Stimulated activated CD4-positive, alpha-beta T cell treated with anti-CD3 and anti-CD28 coated beads, Interleukin-12 subunit alpha, Interleukin-12 subunit beta, amount 100 ng/mL, for 4 hours (primary cell): ENCODE measurements at places on chromosomes 13 and 19.

DNA sequence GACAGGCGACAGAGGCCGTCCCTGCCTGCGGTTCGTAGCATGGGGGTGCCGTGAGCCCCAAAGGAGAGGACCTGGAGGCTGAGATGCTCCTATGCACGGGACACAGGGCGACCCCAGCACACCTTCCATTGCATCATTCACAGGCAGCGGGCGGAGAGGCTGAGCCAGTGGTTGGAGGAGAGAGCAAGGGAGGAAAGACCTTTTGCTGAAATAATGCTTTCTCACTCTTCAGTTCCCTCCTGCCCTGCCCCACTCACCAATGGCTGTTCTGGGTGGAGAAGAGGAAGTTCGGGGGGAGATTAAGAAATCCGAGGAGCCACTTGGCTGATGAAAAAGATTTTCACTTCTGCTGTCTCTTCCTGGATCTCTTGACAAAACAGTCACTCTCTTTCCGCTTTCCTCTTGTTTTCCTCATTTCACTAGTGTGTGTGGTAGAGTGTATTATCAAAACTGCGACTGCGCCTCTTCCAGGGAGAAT, at the start of gene NLRP12:
Gene NLRP12 (minus strand): TSS at position 181 of the 478 bp plus-strand sequence. CDS start 140 bp downstream, at position 41.
- DNase-seq = no peak

- DNase-seq = no peak
Observed at GRCh38 chr19:33688171-33688992, 66.6 kb downstream of the CHST8 start.

- DNase-seq = no peak
Observed at GRCh38 chr13:73879346-73880015, 254.7 kb downstream of the KLF12 start.

DNA sequence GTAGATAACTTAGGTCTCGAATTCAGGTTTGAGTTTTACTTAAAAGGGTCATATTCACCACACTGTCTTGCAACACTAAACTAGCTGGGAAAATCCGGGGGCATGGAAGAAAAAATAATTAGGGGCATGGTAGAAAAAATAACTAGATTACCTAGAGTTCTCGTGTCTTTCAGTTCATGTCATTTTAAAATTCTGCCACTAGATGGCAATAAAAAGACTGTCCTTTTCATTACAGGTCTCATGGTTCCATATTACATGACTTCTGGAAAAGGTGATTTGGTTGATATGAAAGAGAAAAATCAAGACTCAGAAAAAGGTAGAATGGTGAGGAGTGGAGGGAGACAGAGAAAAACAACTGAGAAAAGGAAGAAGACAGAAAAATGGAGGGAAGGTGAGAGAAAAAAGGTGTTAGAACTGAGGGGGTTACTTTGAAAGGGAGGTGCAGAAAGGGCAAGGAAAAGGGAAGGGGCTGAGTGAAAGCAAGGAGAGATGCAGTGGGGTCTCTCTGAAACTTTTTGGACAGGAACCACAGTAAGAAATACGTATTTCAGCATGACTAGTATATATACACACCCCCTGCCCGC, 299.0 kb downstream of the KLF12 start:
- DNase-seq = no peak

DNA sequence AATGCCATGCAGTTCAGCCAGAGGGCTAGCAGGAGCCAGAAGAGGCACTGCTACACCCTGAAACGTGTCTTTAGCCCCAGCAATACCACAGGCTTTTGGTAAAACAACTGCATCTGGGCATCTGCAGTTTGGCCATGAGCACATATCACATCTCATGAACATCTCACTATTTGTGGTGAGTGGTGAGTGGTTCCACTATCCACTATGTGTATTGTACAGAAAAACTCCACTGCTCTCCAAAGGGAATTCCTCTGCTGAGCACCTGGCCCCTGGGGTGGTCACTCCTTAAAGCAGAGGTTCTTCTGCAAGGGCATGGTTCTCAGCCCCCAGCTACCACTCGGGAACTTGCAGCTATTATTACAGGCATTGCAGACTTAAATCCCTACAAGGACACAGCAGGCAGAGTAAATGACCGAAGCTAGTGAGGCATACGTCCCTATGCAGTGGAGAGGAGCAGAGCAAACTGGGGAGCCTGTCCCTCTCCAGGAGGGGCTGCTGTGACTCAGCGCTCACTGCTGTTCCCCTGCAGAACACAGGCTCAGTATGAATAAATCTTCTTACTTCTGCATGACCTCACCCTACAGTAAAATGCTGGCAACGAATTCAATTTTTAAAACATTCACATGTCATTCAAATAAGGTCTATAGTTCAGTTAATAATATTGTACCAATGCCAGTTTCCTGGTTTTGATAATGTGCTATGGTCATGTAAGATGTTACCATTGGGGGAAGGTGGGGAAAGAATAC, 332.4 kb upstream of the ZNF507 start:
- no peak for DNase-seq

GRCh38 chr13:32010136-32010535, 21.4 kb upstream of the FRY start:
- DNase-seq = no peak

DNA sequence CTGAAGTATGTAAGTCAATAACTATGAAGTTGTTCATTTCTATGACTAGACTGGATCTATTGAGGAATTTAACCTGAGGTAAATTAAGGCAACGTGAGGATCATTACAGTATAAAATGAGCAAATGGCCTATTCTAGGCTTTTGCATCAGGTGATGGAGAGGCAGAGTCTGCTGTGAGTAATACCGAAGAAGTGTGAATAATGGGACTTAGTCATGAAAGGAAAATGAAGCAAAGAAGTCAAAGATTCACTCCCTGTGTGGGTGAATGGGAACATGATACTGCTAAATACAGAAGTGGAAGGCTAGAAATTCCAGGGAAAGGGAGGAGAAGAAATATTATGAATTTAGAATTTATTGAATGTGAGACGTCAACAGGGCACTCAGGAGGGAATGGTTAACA, 774.1 kb downstream of the LIG4 start:
- no peak for DNase-seq

DNA sequence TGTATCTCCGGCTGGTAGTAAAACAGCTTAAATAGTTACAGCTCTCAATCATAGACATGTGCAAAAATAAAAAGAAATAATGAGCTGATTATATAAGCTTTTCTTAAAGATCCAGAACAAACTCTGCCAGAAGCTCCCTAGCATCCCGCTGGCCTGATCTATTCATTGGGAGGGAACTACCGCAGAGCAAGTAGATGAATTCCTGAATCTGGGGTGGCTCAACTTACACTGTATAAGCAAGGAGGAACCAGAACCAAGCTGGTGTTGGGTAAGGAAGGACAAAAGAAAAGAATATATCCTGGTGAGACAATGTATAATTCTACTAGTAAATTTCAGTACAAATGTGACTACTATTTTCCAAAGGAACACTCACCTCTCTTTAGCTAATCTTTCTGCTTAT, 1122.2 kb downstream of the OLFM4 start:
- DNase-seq = no peak

GRCh38 chr13:25415241-25415640, 43.5 kb downstream of the ATP8A2 start:
- DNase-seq = no peak

GRCh38 chr13:27470075-27470820, 19.9 kb upstream of the MTIF3 start:
- no peak for DNase-seq

- no peak for DNase-seq
Observed at GRCh38 chr13:34347784-34348573, 530.0 kb downstream of the RFC3 start.

DNA sequence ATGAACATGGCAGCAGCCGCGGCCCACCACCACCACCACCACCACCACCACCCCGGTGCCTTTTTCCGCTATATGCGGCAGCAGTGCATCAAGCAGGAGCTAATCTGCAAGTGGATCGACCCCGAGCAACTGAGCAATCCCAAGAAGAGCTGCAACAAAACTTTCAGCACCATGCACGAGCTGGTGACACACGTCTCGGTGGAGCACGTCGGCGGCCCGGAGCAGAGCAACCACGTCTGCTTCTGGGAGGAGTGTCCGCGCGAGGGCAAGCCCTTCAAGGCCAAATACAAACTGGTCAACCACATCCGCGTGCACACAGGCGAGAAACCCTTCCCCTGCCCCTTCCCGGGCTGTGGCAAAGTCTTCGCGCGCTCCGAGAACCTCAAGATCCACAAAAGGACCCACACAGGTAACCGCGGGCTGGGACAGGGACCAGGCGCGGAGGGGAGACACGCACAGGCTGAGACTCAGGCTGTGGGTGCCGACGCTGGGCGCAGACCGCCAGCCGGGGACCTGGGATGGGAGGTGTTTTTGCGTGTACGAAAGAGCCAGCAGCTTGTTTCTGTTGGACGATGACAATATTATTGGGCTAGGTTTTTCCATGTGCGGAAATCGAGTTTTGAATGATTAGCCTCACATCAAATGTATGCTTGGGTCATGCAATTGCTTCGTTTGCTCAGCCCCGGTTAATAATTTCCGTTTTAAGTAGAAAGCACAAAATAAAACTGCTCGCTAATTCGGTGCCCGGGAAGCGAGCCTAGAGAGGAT, 1.3 kb downstream of the ZIC2 start:
- no peak for DNase-seq

GRCh38 chr13:36772853-36773252, 46.2 kb upstream of the RFXAP start:
- no peak for DNase-seq

DNA sequence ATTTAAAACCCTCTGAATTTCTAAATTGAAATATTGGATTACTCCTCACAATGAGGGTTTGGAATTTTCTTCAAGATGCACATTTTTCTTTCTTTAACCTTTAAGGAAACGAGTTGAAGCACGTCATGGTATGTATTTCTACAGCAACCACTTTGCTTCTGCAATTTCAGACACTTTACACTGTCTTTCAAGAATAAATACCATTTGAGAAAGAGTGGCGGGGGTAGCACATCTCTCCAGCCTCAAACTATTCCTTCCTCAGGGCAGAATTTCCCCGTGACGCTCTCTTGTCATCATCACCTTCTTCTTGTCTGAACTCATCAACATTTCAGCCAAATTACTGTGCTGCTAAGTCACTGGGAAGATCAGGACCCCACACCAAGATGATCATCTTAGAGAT, 1073.4 kb downstream of the EFNB2 start:
- no peak for DNase-seq

DNA sequence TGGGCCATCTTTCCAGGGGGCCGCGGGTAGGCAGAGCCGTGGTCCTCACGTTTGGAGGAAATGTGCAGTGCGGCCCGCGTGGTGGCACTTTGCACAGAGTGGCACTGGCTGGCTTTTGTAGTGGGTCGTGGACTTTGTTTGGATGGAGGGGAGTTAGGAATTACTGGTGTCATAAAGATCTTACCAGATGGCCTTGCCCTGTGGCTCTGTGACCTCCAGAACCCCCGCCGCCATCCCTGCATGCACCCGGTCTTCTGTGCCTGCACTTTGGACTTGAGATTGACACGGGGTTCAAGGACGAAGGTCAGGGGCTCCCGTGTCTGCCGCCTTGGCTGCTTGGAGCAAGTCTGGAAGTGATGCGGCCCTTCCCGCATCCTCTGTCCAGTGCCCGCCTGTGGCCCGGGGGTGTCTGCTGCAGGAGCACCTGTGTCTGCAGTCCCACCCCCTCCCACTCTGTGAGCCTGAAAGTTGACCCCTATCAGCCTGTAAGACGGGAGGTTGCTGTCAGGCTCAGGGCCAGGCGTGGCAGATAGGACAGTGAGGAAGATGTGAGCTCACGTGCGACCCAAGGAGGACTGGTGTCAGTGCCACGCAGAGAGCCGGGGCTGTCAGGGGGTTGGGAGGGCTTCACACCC, 2.2 kb downstream of the GNA11 start:
- DNase-seq = no peak

GRCh38 chr13:70890289-70890688, 782.0 kb upstream of the KLHL1 start:
- no peak for DNase-seq

GRCh38 chr19:30742406-30742938, 370.3 kb downstream of the ZNF536 start:
- DNase-seq = no peak

- DNase-seq = no peak
Observed at GRCh38 chr19:45391346-45391745, 13.5 kb downstream of the PPP1R13L start.

DNA sequence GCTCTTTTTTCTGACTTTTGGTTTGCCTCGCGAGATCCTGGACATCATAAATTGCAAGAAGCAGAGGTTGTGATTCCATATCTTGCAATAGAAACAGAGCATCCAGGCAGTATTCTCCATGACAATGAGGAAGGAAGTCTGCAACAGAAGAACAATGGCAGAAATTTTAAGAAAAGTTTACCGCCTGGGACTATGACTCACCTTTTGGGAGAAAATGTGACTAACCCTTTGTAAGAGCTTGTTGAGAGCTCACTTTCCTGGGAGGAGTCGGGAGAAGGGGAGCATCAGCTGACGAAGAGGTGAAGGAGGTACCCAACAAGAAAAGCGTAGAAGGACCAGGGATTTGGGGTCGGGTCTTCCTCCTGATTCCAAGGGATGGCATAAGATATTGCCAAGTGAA, 34.3 kb upstream of the TNFSF11 start:
- no peak for DNase-seq
